H4 (cell line): ENCODE measurements at places on chromosomes 12 and 14. TPM values are rescaled to one million over a fixed set of nuclear protein-coding genes. Genes with fewer than 3 reads are reported as not detected.

GRCh38 chr12:42918443-42918842, 328.9 kb upstream of the PRICKLE1 start:
- no peak for DNase-seq

DNA sequence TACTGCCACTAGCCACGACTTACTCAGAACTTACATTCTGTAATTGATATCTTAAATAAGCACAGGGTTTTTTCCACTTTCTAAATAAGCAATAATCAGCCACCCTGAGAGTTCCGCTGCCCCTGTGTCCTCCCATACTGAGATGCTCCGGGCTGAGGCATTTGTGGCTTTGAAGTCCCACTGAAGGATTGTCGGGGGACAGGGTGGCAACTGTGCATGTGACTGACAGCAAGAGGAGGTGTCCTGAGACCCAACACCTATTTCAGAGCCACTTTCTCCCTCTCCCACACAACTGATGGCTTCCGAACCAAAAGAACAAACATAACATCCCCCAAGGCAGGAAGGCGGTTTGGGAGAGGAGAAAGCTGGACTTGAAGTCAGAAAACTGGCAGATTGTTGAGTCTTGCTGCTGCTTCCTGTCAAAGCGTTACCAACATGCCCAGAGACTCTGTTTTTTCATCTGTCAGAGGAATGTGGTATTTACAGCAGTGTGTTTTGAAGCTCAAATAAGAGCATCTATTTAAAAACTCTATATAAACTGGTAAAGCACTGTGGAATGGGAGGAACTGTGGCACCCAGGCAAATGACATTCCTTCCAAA, 157.9 kb upstream of the FKBP4 start:
- no peak for DNase-seq

GRCh38 chr12:59763835-59764234, 168.0 kb downstream of the SLC16A7 start:
- DNase-seq: no peak

Gene FBLN5
- 10.1 and 14.2 TPM in 2 replicates for total RNA-seq

Gene CRY1
- total RNA-seq: 7.0 and 13.2 TPM in 2 replicates
